Activated CD8-positive, alpha-beta T cell treated with anti-CD3 and anti-CD28 coated beads, Interleukin-2, amount 10 ng/mL, durations not matched to agents 7 days and 5 days (primary cell): ENCODE measurements at places on chromosomes 2 and 18. TPM values are rescaled to one million over a fixed set of nuclear protein-coding genes. Genes with fewer than 3 reads are reported as not detected.

Gene ACMSD
- total RNA-seq, result not detected

Gene SPATA3
- total RNA-seq, result not detected

Gene CLEC4F
- total RNA-seq, result not detected

DNA sequence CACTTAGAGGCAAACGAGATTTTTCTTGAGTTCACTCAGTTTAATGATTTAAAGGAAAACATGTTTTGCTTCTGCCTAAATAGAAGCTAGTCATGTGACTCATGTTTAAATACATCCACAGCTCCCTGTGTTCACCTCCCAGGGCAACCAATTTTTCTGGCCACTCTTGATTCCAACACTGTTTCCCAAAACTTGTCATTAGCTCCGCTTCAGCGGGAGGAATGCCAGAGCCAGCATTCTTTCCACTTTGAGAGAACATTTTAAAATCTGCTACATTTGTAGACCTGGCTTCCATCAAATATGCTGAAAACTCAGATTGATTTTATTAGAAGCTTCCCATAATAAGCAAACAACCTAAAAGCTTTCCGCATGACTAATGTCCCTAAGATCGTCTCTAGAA is 2.8 kb upstream of the CYS1 start:
- peaks cover 56% of the 10 kb centered on the region for H3K27me3 ChIP-seq
- no peak for DNase-seq
- peaks cover 27% of the 10 kb centered on the region for H3K4me1 ChIP-seq
- H3K36me3 ChIP-seq, result no peaks in the 10 kb centered on the region
- H3K4me3 ChIP-seq, result no peak overlapping the region

DNA sequence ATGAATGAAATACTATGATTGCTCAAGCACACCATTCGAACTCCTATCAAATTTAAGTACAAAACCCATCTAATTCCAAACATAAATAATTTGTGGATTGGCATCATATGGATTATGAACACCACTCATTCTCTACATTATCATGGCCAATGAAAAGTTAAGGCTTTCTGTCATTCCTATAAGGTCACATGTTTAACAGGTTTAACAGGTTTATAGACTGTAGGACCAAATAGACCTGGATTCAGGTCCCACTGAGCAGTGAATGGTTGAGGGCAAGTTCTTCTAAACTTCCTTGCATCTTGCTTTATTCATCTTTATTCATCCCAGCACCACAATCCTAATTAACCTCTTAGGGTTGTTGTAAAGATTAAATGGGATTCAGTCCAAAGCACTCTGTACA is 33.4 kb downstream of the FBXO36 start:
- no peak overlapping the region for H3K4me3 ChIP-seq
- H3K36me3 ChIP-seq, result no peaks in the 10 kb centered on the region
- H3K4me1 ChIP-seq, result no peaks in the 10 kb centered on the region
- no peak for DNase-seq
- no peak overlapping the region for H3K27ac ChIP-seq

DNA sequence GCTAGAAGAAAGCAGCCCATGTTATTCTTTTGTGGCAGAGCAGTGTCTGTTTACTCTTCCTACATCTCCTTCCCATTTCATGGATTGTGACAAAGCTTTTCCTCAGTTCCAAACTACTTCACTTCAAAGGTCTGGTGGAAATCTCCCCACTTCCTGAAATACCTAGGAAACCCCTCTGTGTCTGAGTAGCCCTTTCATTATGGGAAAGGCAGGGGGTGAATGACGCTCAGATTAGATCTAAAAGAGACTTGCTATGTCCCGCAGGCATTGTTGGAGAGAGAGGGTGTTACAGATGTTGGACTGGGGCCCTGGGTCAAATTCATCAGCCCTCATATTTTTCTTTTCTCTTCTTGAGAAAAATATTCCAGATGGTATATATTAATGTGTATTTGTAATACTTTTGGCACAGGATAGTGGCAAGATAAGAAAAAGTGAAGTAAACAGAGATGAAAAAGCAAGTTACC is 675.0 kb downstream of the IRS1 start:
- DNase-seq, result no peak
- no peak overlapping the region for H3K4me3 ChIP-seq
- no peak overlapping the region for H3K27ac ChIP-seq
- no peaks in the 10 kb centered on the region for H3K36me3 ChIP-seq
- H3K27me3 ChIP-seq, result peaks cover 2% of the 10 kb centered on the region

GRCh38 chr18:36265015-36265414 is 32.5 kb upstream of the FHOD3 start:
- H3K4me1 ChIP-seq, result peaks cover 4% of the 10 kb centered on the region
- no peak for DNase-seq
- no peaks in the 10 kb centered on the region for H3K36me3 ChIP-seq
- peaks cover 4% of the 10 kb centered on the region for H3K27me3 ChIP-seq

GRCh38 chr18:45850021-45850420 is 24.5 kb downstream of the SIGLEC15 start:
- H3K27me3 ChIP-seq, result no peaks in the 10 kb centered on the region
- no peak for DNase-seq
- H3K27ac ChIP-seq, result no peak overlapping the region

DNA sequence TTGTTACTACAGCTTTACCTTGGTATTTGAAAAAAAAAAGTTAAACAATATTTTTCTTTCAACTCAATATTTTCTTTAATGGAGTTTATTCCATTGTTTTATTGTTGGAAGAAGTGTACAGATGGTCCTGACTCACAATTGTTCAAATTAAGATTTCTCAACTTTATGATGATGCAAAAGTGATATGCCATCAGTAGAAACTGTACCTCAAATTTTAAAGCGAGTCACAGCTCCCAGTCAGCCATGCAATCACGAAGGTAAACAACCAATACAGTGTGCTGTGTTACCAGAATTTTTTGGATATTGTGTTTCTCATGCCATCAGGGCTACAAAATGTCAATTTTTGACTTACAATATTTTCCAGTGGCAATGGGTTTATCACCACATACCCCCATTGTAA is 54.0 kb upstream of the COL5A2 start:
- H3K36me3 ChIP-seq, result no peaks in the 10 kb centered on the region
- no peak for DNase-seq
- peaks cover 9% of the 10 kb centered on the region for H3K4me1 ChIP-seq
- no peak overlapping the region for H3K27ac ChIP-seq

GRCh38 chr2:233094614-233095013 is 34.5 kb downstream of the INPP5D start:
- H3K36me3 ChIP-seq, result peaks cover 59% of the 10 kb centered on the region
- no peak overlapping the region for H3K4me3 ChIP-seq
- no peak for DNase-seq
- H3K27me3 ChIP-seq, result no peaks in the 10 kb centered on the region
- no peak overlapping the region for H3K27ac ChIP-seq

GRCh38 chr2:44833171-44834069 is 108.1 kb upstream of the SIX3 start:
- H3K27me3 ChIP-seq, result peaks cover 7% of the 10 kb centered on the region
- H3K27ac ChIP-seq, result no peak overlapping the region
- no peak overlapping the region for H3K4me3 ChIP-seq
- no peaks in the 10 kb centered on the region for H3K36me3 ChIP-seq
- DNase-seq, result no peak

- no peaks in the 10 kb centered on the region for H3K36me3 ChIP-seq
- H3K4me1 ChIP-seq, result no peaks in the 10 kb centered on the region
- DNase-seq, result no peak
- H3K27me3 ChIP-seq, result peaks cover 5% of the 10 kb centered on the region
- H3K4me3 ChIP-seq, result no peak overlapping the region
Measured at GRCh38 chr2:54776494-54776893, 53.0 kb downstream of the EML6 start.

- H3K4me3 ChIP-seq, result no peak overlapping the region
- H3K36me3 ChIP-seq, result no peaks in the 10 kb centered on the region
- H3K27me3 ChIP-seq, result peaks cover 4% of the 10 kb centered on the region
- no peak for DNase-seq
Measured at GRCh38 chr2:74767618-74768017, 66.3 kb upstream of the HK2 start.

DNA sequence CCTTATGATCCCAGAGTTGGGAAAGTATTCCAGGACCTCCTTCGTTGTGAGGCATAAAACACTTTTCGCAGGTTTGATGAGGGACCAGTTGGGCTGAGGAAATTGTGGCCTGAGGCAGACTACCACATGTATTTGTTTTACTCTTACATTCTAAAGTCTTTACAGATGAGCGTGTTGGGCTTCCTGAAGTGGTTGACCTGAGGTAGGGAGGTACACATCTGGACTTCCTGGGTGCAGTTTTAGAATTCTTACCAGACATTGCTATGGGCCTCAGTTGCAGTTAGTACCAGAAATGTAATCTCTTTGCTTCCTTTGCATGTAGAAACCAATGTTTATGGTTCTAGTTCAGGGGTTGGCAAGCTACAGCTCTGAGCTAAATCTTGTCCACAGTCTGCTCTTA is 48.7 kb downstream of the COA5 start:
- peaks cover 79% of the 10 kb centered on the region for H3K4me1 ChIP-seq
- H3K4me3 ChIP-seq, result peak overlapping the region; percentile 35
- H3K27ac ChIP-seq, result peak overlapping the region; percentile 71
- H3K27me3 ChIP-seq, result no peaks in the 10 kb centered on the region

DNA sequence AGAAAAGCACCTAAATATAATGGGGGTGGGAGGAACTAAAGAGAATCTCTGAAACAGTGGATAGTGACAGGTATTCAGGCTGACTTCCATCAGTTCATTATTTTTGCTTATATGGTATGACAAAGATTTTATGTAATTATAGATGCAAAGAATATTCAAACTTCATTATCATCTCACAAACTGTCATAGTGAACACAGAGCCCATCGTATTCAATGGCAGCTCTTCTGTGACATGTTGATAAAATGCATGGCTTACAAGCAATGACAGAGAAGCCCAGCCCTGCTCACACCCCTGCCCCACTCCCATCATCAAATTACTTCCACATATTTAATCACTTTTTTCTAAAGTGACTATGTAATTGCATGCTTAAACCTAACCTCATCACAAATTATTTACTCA is 904.3 kb downstream of the LRP1B start:
- no peaks in the 10 kb centered on the region for H3K4me1 ChIP-seq
- no peak for DNase-seq

- no peak for DNase-seq
- no peaks in the 10 kb centered on the region for H3K4me1 ChIP-seq
Measured at GRCh38 chr2:240109386-240109785, 26.7 kb downstream of the COPS9 start.

DNA sequence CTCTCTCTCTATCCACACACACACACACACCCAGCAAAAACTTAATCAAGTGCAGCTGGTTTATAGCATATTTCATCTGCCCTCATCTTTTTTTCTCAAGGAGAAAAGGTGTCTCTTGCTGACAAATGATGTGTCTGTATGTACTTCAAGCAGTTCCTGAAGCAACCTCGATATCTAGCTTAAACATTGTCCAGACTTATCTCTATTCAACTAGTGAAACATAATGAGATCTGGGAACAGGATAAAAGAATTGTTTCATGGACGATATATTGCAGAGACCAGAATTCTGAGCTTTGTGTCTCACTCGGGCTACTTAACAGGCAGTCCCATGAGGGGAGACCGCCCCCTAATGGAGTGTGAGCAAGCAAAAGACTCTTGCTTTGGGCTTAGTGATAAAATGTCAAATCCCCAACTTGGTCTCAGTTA is 929.2 kb upstream of the SOX11 start:
- no peaks in the 10 kb centered on the region for H3K36me3 ChIP-seq
- no peaks in the 10 kb centered on the region for H3K4me1 ChIP-seq
- H3K4me3 ChIP-seq, result no peak overlapping the region
- no peak for DNase-seq

GRCh38 chr18:35619941-35620340 is 38.4 kb downstream of the GALNT1 start:
- peaks cover 27% of the 10 kb centered on the region for H3K4me1 ChIP-seq
- H3K4me3 ChIP-seq, result no peak overlapping the region
- H3K36me3 ChIP-seq, result no peaks in the 10 kb centered on the region
- no peak for DNase-seq
- H3K27me3 ChIP-seq, result no peaks in the 10 kb centered on the region

GRCh38 chr2:64177315-64177714 is 33.1 kb upstream of the PELI1 start:
- DNase-seq, result no peak
- H3K27ac ChIP-seq, result no peak overlapping the region
- H3K4me1 ChIP-seq, result peaks cover 8% of the 10 kb centered on the region
- H3K36me3 ChIP-seq, result no peaks in the 10 kb centered on the region
- H3K4me3 ChIP-seq, result no peak overlapping the region

GRCh38 chr18:21739604-21740537 is 721 bp upstream of the MIB1 start:
- H3K27ac ChIP-seq, result peak overlapping the region; percentile 94
- DNase-seq, result no peak
- peaks cover 33% of the 10 kb centered on the region for H3K4me1 ChIP-seq
- peaks cover 20% of the 10 kb centered on the region for H3K36me3 ChIP-seq

- no peak for DNase-seq
- H3K36me3 ChIP-seq, result peaks cover 26% of the 10 kb centered on the region
- H3K4me3 ChIP-seq, result no peak overlapping the region
- H3K27ac ChIP-seq, result peak overlapping the region; percentile 30
- peaks cover 9% of the 10 kb centered on the region for H3K27me3 ChIP-seq
Measured at GRCh38 chr2:238168196-238169047, 9.7 kb downstream of the ERFE start.

- H3K4me1 ChIP-seq, result no peaks in the 10 kb centered on the region
- no peaks in the 10 kb centered on the region for H3K27me3 ChIP-seq
- H3K27ac ChIP-seq, result no peak overlapping the region
- no peak overlapping the region for H3K4me3 ChIP-seq
- no peak for DNase-seq
Measured at GRCh38 chr2:109376796-109377495, 236.8 kb downstream of the SEPTIN10 start.

GRCh38 chr18:45340884-45341283 is 274.4 kb upstream of the SLC14A2 start:
- H3K27ac ChIP-seq, result no peak overlapping the region
- no peaks in the 10 kb centered on the region for H3K4me1 ChIP-seq
- no peak for DNase-seq
- H3K4me3 ChIP-seq, result no peak overlapping the region
- no peaks in the 10 kb centered on the region for H3K27me3 ChIP-seq
- no peaks in the 10 kb centered on the region for H3K36me3 ChIP-seq

- peaks cover 21% of the 10 kb centered on the region for H3K4me1 ChIP-seq
- no peak for DNase-seq
- no peak overlapping the region for H3K27ac ChIP-seq
- H3K36me3 ChIP-seq, result peaks cover 2% of the 10 kb centered on the region
- H3K27me3 ChIP-seq, result peaks cover 19% of the 10 kb centered on the region
- H3K4me3 ChIP-seq, result no peak overlapping the region
Measured at GRCh38 chr2:128475427-128476211, 157.0 kb upstream of the HS6ST1 start.
